A549 treated with DMSO at 1 μM for 4 hours (cell line): ENCODE measurements at places on chromosomes 6 and 20. TPM values are rescaled to one million over a fixed set of nuclear protein-coding genes. Genes with fewer than 3 reads are reported as not detected.

Gene SYCP2L
- 1.8 to 3.3 TPM (median 3.1 TPM) in 5 replicates for total RNA-seq

Gene RBPJL
- total RNA-seq: not detected in 5 replicates

Gene PNLDC1
- 0.12 to 0.17 TPM in 2 of 5 replicates, not detected in the others for total RNA-seq

Gene SOX4
- 12.3 to 21.7 TPM (median 16.2 TPM) in 5 replicates for total RNA-seq
